ENCODE measurements at places on chromosomes 2 and 18. TPM values are rescaled to one million over a fixed set of nuclear protein-coding genes. Genes with fewer than 3 reads are reported as not detected.

- peaks cover 7% of the 10 kb centered on the region for H3K36me3 ChIP-seq
- DNase-seq = no peak
- peaks cover 24% of the 10 kb centered on the region for H3K4me1 ChIP-seq
These were observed 17.3 kb upstream of the KLHL23 start for GRCh38 chr2:169716238-169716886.

- no peak overlapping the region for H3K27ac ChIP-seq
- no peak for DNase-seq
- no peaks in the 10 kb centered on the region for H3K4me1 ChIP-seq
- H3K4me3 ChIP-seq = no peak overlapping the region
These were observed 38.3 kb downstream of the PAPOLG start for GRCh38 chr2:60794271-60794863.

GRCh38 chr2:183665425-183665824 is 541.2 kb downstream of the NUP35 start:
- H3K36me3 ChIP-seq = no peaks in the 10 kb centered on the region
- H3K27me3 ChIP-seq = no peaks in the 10 kb centered on the region
- no peak overlapping the region for H3K4me3 ChIP-seq
- DNase-seq = no peak
- H3K27ac ChIP-seq = no peak overlapping the region

DNA sequence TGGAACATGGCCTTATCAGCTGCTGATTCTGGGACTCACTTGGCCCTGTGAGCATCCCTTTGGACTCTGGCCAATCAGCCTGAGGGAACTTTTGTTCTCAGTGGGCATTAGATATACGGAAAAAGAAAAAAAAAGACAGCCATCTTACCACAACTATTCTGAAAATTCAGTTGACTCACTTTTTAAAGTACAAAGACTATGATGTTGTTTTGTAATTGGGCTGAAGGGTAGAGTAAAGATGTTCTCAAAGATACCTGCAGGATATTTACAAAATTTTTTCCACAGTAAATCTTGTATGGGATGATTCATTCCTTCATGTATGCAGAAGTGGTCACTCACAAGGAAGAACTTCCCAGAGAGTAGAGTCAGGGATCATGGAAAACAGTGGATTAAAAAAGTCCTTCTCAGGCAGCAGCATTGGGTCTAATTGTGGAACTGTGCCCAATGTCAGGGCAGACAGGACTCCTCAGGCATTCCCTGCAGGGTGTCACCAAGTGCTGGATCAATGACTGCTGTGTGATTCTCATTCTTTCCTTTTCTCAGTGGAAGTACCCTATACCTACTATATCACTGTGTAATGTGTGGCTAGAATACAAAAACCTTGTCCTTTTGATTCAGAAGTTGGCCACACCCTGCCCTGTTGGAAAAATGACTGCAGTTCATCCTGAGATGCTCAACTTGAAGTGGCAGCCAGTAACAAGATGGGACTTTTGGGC is 35.4 kb downstream of the SULT1C4 start:
- no peaks in the 10 kb centered on the region for H3K27me3 ChIP-seq
- DNase-seq = peak; percentile 40
- H3K4me1 ChIP-seq = peaks cover 4% of the 10 kb centered on the region
- no peaks in the 10 kb centered on the region for H3K36me3 ChIP-seq
- H3K4me3 ChIP-seq = no peak overlapping the region

M1AP gene
- 7.9 TPM for total RNA-seq

DNA sequence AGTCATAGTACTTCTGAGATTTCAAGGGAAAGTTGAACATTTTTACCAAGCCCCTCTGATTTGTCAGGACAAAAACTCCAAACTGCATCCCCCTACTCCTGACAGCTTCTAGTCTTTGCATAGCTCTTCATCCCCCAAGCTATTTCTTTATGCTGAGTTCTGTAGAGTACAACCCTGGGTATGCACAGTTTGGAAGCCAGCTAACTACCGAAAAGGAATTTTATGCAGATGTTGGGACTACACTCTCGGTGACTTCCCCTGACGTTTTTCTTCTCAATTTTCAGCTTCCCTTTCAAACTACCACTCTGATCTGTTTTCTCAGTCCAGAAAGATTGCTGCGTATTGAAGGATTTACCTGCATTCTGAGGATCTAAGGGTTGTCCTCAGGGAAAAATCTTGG is 1060.2 kb upstream of the ACVR2A start:
- H3K27me3 ChIP-seq = peaks cover 26% of the 10 kb centered on the region
- H3K27ac ChIP-seq = no peak overlapping the region
- peaks cover 9% of the 10 kb centered on the region for H3K4me1 ChIP-seq
- no peak overlapping the region for H3K4me3 ChIP-seq

GRCh38 chr2:174124181-174124580 is 124.2 kb downstream of the OLA1 start:
- no peaks in the 10 kb centered on the region for H3K36me3 ChIP-seq
- no peak for DNase-seq
- H3K27me3 ChIP-seq = no peaks in the 10 kb centered on the region
- peaks cover 23% of the 10 kb centered on the region for H3K4me1 ChIP-seq
- no peak overlapping the region for H3K4me3 ChIP-seq

DNA sequence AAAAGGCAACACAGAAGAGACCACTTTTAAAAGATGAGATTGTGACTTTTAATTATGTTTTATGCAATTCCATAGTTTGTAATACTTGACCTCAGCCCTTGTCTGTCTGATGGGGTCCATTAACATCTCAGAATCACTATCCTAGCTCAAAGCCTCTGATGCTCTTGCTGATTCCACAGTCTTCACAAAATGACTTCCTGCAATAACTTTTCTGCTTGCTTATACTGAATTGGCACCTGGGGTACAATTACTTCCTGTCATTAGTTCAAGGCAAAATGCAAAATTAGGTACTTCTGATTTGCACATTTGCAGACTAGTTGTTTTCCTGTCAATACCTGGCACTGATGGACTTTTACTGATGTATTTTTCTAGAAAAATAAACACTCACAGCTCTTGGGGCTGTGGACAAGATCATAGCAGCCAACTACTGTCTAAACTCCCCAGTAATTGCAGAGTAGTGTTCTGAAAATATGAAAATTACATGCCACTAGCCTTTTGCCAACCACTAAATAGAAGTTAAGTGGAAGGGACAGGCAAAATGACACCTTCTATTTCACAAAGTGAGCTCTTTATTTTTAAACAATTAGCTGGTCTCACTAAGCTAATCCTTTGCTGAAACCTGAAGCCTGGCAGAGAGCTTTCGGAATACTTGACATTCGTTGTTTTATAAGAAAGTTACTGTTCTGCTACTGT is 129.1 kb downstream of the PIEZO2 start:
- H3K27ac ChIP-seq = peak overlapping the region; percentile 59
- no peaks in the 10 kb centered on the region for H3K27me3 ChIP-seq
- DNase-seq = no peak
- no peak overlapping the region for H3K4me3 ChIP-seq
- H3K36me3 ChIP-seq = no peaks in the 10 kb centered on the region

- no peak for DNase-seq
- no peaks in the 10 kb centered on the region for H3K27me3 ChIP-seq
- peaks cover 36% of the 10 kb centered on the region for H3K4me1 ChIP-seq
- peaks cover 3% of the 10 kb centered on the region for H3K36me3 ChIP-seq
- no peak overlapping the region for H3K4me3 ChIP-seq
These were observed 105.9 kb downstream of the AP1S3 start for GRCh38 chr2:223731503-223731902.

DNA sequence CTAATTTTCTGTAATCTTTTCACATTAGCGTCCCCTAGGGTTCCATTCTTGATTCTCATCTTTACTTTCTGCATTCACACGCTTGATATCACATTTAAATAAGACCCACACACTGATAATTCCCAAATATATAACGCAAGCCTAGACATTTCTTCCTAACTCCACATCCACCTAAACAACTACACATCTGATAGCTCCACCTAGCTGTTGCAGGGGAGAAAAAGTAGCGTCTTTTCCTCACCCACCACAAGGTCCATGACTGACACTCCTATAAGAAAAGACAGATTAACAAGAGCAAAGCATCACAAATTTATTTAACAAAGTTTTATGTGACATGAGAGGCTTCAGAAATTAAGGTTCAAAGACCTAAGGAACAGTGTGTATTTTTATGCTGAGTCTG is 862.2 kb upstream of the DDX18 start:
- no peaks in the 10 kb centered on the region for H3K27me3 ChIP-seq
- DNase-seq = no peak
- H3K27ac ChIP-seq = no peak overlapping the region
- H3K4me3 ChIP-seq = no peak overlapping the region

DNA sequence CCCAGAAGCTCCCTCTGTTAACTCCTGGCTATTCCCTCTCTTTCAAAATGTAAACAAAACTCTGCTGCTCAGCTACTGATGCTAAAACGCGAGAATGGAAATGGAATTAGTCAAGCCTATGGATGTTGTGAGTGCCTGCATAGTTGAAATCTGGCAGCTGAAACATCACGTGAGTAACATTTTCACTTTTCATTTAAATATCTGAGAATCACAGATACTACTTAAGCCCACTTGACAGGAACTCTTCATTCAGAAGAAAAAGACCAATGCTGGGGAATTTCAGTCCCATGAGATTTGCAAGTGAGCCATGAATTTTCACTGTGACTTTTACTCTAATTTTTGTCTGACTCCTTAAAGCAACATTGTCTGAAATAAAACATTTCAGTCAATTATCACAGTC is 215.3 kb upstream of the SESTD1 start:
- no peak overlapping the region for H3K4me3 ChIP-seq
- no peak for DNase-seq
- H3K27me3 ChIP-seq = no peaks in the 10 kb centered on the region
- H3K27ac ChIP-seq = no peak overlapping the region
- H3K36me3 ChIP-seq = no peaks in the 10 kb centered on the region
- no peaks in the 10 kb centered on the region for H3K4me1 ChIP-seq

GRCh38 chr2:110113961-110114591 is 1.5 kb downstream of the MALL start:
- no peak overlapping the region for H3K4me3 ChIP-seq
- H3K27ac ChIP-seq = no peak overlapping the region
- no peak for DNase-seq
- H3K4me1 ChIP-seq = peaks cover 13% of the 10 kb centered on the region
- H3K27me3 ChIP-seq = peaks cover 89% of the 10 kb centered on the region
- peaks cover 3% of the 10 kb centered on the region for H3K36me3 ChIP-seq

TUBA3E gene
- total RNA-seq = not detected

- H3K4me1 ChIP-seq = peaks cover 31% of the 10 kb centered on the region
- H3K27ac ChIP-seq = peak overlapping the region; percentile 93
- no peaks in the 10 kb centered on the region for H3K27me3 ChIP-seq
- H3K4me3 ChIP-seq = no peak overlapping the region
- DNase-seq = no peak
- peaks cover 60% of the 10 kb centered on the region for H3K36me3 ChIP-seq
These were observed 42.5 kb downstream of the TANC1 start for GRCh38 chr2:159010963-159011362.

SERPINB10 gene
- not detected for total RNA-seq

DNA sequence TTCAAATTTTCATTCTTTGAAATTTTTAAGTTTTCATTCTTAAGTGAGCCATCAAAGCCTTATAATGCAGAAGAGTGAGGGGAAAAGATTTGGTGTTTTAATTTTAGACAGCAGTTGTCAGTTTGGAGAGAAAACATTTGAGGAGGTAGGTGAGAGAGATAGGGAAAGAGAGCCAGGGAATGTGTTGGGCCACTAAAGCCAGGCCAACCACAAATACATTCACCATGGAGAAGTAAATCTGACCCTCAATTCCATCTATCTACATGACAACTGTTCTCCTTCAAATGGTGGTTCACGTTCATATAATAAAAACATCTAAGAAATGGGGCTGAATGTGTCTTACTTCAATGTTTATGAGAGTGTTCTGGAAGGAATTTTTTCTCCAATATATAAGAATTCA is 553.0 kb upstream of the SYT4 start:
- no peaks in the 10 kb centered on the region for H3K36me3 ChIP-seq
- H3K4me1 ChIP-seq = peaks cover 6% of the 10 kb centered on the region
- no peak for DNase-seq

DNA sequence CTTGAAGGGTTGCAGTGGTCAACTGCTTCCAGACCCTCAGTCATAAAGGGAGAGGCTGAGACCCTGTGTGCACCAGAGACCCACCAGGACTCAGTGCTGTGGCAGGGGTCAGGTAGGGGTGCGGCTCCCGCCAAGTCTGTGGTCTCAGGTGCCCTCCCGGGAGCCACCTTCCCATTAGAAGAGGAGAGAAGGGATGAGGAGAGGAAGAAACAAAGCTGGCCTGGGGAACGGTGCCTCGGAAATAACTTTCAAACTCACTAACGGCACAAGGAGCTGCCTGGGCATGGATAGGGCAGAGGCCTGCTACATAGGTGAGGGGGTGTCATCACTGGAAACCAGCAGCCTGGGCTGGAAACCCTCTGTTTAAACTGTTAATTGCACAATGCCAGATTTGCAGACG is 84.9 kb downstream of the TPO start:
- no peak overlapping the region for H3K27ac ChIP-seq
- peaks cover 24% of the 10 kb centered on the region for H3K27me3 ChIP-seq
- peak; percentile 5 for DNase-seq
- no peaks in the 10 kb centered on the region for H3K4me1 ChIP-seq

DNA sequence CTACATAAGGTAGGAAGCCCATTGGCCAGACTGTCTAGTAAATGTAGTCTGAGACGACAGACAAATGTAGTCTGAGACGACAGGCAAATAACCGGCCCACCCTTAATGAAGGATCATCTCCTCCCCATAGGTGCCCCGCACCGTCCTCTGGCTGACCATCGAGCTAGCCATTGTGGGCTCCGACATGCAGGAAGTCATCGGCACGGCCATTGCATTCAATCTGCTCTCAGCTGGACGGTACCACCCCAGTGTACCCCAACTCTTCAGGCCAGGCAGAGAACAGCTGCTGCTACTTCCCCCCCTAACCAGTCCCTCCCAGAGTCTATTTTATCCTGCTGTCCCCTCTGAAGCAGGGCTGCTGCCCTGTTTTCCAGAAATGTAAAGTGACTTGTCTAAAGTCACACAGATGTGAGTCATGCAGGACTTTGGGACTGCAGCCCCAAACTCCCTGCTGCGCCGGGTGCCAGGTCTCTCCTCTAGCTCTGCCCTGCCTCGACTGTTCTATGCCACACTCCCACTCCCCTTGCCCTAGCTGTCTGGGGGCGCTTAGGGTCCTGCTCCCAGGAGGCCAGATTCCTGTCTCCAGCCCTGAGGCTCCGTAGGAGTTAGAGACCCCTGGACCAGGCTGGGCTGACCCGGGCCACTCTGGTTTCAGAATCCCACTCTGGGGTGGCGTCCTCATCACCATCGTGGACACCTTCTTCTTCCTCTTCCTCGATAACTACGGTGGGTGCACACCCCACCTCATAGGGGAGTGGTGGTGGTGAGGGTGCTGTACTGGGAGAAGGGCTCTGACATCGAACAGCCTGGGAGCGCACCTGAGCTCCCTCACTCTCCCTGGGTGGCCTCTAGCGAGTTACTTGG is 4.7 kb downstream of the SLC11A1 start:
- H3K4me3 ChIP-seq = peak overlapping the region; percentile 62
- H3K4me1 ChIP-seq = peaks cover 5% of the 10 kb centered on the region
- no peak for DNase-seq

TMEM37 gene
- 13.6 TPM for total RNA-seq

- H3K4me3 ChIP-seq = peak overlapping the region; percentile 6
- no peaks in the 10 kb centered on the region for H3K36me3 ChIP-seq
- H3K27me3 ChIP-seq = peaks cover 14% of the 10 kb centered on the region
- peaks cover 14% of the 10 kb centered on the region for H3K4me1 ChIP-seq
These were observed 13.1 kb downstream of the CCDC68 start for GRCh38 chr18:54946149-54946581.

GRCh38 chr18:9174302-9174701 is 37.7 kb downstream of the ANKRD12 start:
- H3K36me3 ChIP-seq = peaks cover 30% of the 10 kb centered on the region
- H3K4me3 ChIP-seq = no peak overlapping the region
- H3K4me1 ChIP-seq = no peaks in the 10 kb centered on the region
- no peak for DNase-seq
- no peak overlapping the region for H3K27ac ChIP-seq
- H3K27me3 ChIP-seq = no peaks in the 10 kb centered on the region

FEV gene
- 0.29 TPM for total RNA-seq
